ENCODE measurements at places on chromosomes 3 and 15.

DNA sequence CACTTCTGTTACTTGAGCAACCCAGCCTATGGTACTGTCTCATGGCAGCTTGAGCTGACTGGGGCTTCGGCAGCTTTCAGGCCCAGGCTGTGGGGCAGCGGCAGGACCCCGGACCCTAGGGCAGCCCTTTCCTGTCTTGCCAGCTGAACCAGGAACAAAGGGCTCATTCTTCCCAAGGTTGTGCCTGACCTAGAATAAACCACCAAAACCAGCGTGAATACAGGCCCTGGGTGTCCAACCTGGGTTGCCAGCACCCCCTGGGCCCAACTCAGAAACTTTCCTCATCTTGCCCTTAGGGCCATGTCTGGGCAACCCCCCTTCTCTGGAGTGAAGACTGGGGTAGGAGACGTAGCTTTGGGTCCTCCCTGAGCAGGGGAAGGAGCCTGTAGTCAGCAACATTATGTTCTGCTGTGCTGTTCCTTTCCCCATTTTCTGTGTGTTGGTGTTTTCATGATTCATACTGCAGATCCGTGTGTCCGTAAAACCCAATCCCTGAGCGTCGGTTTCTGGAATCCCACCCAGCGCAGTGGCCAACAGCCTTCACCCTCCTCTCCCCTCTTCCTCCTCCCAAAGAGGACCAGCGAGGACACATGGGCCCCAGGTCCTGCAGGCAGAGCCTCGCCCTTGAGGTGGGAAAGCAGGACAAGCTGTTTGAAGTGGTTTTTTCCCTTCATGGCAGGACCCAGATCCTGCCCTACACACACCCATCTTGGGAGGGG is 33.5 kb downstream of the TKT start:
- no peak for DNase-seq

DNA sequence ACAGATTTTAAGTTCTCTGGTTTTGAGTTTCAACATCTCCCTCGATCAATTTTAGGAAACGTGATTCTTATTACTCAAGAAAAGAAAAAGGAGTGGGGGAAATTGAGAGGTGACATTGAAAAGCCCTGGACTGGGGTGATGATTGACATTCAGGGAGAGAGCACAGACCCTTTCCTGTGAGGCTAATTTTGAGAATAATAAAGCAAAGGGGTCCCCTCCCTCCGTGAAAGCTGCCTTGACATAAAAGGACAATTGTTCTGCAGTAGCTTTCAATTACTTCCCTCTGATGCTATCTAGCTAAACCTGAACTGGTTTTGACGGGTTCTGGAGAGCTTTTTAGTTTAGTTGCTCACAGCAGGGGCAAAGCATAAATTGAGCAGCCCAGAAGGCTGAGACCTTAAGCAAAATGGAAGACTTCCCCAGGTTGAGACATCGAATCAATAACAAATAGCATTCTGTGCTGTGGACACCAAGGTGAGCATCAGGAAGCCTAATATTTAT is 14.4 kb upstream of the CMTM8 start:
- DNase-seq = no peak

- no peak for DNase-seq
Observed at GRCh38 chr3:8278448-8278847, 223.2 kb upstream of the LMCD1 start.

GRCh38 chr3:184591789-184592188 is 30.2 kb downstream of the EPHB3 start:
- DNase-seq = no peak

DNA sequence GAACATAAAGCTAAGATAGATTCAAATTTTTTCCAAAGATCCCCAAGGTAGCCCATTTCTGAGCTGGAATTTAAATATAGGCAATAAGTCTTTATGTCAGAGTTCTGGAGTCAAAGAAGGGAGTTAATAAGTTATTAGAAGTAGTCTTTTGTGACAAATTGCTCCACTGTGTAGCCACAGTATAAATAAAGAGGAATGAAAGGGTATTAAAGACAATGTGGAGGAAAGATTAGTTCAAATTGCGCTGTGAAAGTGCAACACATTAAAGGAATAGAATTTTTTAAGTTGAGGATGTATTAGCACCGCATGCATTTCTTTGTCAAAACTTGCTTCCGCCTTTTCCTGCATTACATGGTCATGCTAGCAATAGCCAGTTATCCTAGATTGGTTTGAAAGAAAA is 666.6 kb upstream of the CCDC54 start:
- no peak for DNase-seq

- peak; percentile 12 for DNase-seq
Observed at GRCh38 chr3:158790901-158791589, 10.8 kb upstream of the MFSD1 start.

- DNase-seq = no peak
Observed at GRCh38 chr3:71189480-71189879, 394.0 kb downstream of the FOXP1 start.

GRCh38 chr15:55770806-55771205 is 27.9 kb upstream of the PRTG start:
- DNase-seq = no peak

- no peak for DNase-seq
Observed at GRCh38 chr15:40706121-40706520, 11.1 kb downstream of the RAD51 start.

DNA sequence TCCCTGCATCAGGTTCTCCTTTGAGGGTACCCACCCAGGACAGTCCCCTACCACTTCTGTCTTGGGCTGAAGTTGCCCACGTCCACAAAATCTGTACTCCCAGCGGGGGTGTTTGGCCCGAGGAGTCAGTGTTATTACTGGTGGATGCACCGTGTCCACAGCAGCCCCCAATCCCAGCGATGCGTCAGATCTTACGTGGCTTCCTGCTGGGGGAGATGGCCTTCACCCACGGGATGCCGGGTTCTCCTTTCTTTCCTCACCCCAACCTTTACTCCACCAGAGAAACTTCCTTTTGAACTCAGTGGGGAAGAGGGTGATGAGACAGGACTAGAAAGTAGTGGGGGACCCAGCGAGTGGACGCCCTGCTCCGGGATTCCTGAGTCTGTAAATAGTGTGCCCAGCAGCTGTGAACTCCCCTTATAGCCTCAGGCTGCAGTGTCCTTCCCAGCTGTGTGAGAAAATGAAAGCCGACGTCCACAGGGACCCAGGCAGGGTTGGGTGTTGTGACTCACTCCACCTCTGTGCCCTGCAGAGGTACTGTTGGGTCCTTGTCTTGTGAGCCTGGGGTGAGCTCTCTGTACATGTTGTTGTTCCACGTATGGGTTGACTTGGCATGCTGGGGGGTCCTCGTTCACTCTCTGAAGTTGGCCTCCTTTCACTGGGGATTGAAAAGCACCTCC is 31.5 kb downstream of the CRTAP start:
- no peak for DNase-seq

DNA sequence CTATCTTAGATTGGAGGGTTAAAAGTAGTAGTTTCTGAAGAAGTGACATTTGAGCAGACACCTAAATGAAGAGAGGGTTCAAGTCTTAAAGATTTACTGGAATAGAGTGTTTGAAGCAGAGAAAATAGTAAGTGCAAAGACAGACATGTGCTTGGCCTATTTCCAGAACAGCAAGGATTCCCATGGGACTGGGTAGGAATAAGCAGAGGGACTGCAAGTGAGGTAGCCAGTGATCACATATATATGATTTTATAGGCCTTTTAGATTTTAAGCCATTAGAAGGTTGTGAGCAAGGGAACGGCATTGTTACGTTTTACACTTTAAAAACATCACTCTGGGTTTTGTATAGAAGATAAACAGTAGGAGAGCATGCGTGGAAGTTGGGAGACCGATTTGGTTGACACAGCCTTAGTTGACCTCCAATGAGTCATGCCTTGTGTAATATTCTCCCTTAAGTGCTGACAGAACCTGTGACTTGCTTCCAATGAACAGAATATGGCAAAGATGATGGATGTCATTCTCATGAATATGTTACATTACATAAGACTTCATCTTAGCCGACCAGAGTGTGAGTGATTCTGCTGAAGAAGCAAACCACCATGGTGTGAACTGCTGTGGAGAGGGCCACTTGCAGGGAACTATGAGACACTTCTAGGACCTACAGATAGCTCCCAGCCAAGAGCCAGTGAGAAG is 37.1 kb upstream of the SLC4A7 start:
- DNase-seq = no peak

Data from hypothalamus (tissue), 51 donors.